T-helper 1 cell treated with Interleukin-12 subunit alpha and Interleukin-12 subunit beta and Interleukin-4 antibody, amounts not matched to agents 30 ng/mL and 1 ng/mL, for 36 hours (primary cell): ENCODE measurements at places on chromosomes 1 and 21. TPM values are rescaled to one million over a fixed set of nuclear protein-coding genes. Genes with fewer than 3 reads are reported as not detected.

Gene TTC34
- total RNA-seq = 2.3 TPM in 2 replicates

Gene CNR2
- total RNA-seq = 0.05 and 0.07 TPM in 2 replicates

Gene MMEL1
- total RNA-seq = 2.0 and 2.5 TPM in 2 replicates

Gene DENND2C
- total RNA-seq = 0.15 and 0.37 TPM in 2 replicates

Gene MRAP
- not detected in 2 replicates for total RNA-seq

Gene S100A10
- 263 and 272 TPM in 2 replicates for total RNA-seq

Gene DCST1
- not detected in 2 replicates for total RNA-seq

Gene FCRL1
- not detected in 2 replicates for total RNA-seq

Gene PGBD5
- 0.12 TPM in 1 of 2 replicates, not detected in the other for total RNA-seq

Gene KRTAP7-1
- total RNA-seq = not detected in 2 replicates

Gene OR2T6
- not detected in 2 replicates for total RNA-seq

Gene NVL
- total RNA-seq = 41.2 and 44.1 TPM in 2 replicates

Gene LAMC1
- total RNA-seq = 0.37 and 0.51 TPM in 2 replicates
